ENCODE measurements at places on chromosomes 1 and 21.
A peak's percentile ranks its signal among the peaks of the same experiment; 100 is the strongest.

GRCh38 chr1:185104083-185104482, 52.7 kb downstream of the TRMT1L start:
- DNase-seq: no peak

GRCh38 chr1:40102038-40102437, 5.0 kb upstream of the PPT1 start:
- no peak for DNase-seq

DNA sequence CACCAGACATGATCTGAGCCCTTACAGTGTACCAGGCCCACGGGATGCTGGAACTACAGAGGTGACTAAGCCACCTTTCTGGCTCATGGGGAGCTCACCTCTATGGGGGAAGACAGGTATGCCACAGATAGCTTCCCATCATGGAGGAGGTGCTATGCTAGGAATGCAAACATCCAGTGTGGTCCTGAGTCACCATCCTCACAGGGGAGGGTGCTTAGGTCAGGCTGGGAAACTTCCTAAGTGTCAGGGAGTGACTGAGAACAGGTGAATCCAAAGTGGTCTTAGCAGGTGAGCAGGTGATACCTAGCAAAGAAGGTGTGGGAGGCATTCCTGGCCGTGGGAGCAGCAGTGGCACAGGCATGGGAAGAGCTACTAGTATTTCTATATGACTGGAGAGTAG, 8.6 kb upstream of the RASSF5 start:
- no peak for DNase-seq

GRCh38 chr1:11364170-11364569, 91.2 kb downstream of the UBIAD1 start:
- no peak for DNase-seq

- DNase-seq: no peak
Measured at GRCh38 chr1:6842301-6842700, 57.0 kb downstream of the CAMTA1 start.

- DNase-seq: no peak
Measured at GRCh38 chr1:151994956-151995355, 1.3 kb upstream of the S100A10 start.

GRCh38 chr21:45575304-45575992, 33.2 kb upstream of the SLC19A1 start:
- no peak for DNase-seq

- no peak for DNase-seq
Measured at GRCh38 chr1:41394959-41395956, 34.0 kb downstream of the FOXO6 start.

- DNase-seq: no peak
Measured at GRCh38 chr21:41561701-41562100, 53.7 kb upstream of the TMPRSS2 start.

- DNase-seq: no peak
Measured at GRCh38 chr1:33273406-33273805, 17.1 kb downstream of the ZNF362 start.

DNA sequence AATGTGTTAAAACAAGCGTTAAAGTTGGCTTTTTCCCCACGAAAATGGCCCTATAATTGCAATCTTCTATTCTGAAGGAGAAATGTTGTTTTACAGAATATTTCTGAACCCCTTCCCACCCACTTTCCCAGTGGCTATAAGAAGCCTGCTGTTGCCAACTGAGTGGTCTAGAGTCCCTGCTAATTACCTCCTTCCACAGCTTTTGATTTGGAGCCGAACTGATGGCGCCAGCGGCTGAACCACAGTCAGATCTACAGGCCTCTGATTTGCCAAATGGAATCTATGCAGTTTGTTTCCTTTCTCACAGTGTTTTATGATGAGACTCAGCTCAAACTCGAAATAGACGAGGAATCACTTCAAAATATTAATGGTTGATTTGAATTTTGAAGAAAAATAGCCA, 76.0 kb upstream of the C1orf105 start:
- DNase-seq: no peak

DNA sequence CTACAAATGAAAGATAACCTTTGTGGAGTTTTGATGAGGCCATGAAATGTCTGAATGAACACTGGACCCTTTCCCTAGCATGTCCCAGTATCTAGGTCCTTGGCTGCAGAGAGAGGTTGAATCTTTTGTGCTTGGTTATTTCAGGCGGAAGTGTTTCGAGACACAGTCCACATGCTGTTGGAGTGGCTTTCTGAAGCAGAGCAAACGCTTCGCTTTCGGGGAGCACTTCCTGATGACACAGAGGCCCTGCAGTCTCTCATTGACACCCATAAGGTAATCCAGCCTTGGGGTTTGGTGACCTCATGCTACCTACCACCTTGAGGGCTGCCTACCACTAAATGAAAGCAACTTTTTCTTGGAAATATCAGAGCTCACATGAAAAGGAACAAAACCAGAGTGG, 38.9 kb upstream of the BMP8A start:
- no peak for DNase-seq

GRCh38 chr1:246683521-246683920, 40.7 kb upstream of the SCCPDH start:
- DNase-seq: no peak

DNA sequence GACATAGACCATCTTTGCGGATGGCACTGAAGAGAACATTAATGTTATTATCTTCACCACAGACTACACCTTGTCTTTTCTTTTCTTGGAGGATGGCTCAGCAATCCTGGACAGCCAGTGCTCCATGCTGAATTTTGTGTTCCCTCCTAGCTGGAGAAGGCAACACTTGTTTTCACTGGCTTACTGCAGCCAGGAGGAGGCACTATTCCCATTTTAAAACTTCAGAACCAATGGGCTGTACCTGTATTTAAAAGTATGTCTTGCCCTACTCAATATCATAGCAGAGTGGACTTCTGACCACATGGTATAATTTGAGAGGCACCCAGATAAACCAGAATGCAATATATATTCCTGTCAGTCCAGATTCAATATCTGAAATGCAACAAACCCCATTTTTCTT, 53.3 kb upstream of the POGK start:
- DNase-seq: no peak

GRCh38 chr1:198934901-198935305, 296.1 kb downstream of the PTPRC start:
- peak; percentile 22 for DNase-seq

GRCh38 chr1:229841230-229841629, 215.2 kb downstream of the URB2 start:
- DNase-seq: no peak

- DNase-seq: no peak
Measured at GRCh38 chr1:226972931-226973330, 32.8 kb downstream of the COQ8A start.

DNA sequence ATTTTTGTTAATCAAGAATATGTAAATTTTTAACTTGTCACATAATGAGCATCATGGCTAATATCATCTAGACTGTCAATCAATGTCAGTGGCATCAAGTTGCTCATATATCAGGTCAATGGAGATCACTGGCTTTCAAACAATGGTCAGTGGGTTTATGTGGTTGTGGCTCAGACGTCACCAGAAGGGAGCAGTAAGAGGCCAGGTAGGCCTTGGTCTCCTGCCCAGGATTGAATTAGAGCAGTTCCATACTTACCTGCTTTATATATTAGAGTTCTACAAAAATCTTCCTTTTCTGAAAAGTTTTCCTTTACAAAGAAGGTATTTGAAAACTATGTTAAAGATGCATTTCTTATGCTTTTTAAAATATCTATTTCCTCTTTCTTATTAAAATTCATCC, 206.3 kb upstream of the B3GALT2 start:
- no peak for DNase-seq

DNA sequence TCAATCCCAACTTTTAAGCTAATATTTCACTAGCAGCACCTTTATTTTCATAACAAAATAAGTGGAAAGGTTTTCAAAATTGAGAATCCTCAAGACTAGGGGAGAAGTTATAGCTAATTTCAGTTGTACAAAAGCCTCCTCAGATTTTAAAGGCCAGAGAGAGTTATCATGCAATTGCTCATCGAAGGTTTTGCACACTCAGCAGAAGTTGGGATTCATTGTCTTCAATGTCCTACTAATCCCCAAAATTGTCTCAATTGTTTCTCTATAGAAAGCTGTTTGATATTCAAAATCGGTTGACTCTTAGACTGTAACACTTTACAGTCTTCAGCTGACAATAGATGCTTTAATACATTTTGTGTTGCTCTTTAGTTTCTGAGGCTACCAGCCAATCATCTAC, 170.7 kb upstream of the TNR start:
- no peak for DNase-seq

- DNase-seq: no peak
Measured at GRCh38 chr1:77348549-77348948, 66.7 kb downstream of the AK5 start.

- DNase-seq: no peak
Measured at GRCh38 chr1:245614476-245614875, 459.7 kb downstream of the KIF26B start.

DNA sequence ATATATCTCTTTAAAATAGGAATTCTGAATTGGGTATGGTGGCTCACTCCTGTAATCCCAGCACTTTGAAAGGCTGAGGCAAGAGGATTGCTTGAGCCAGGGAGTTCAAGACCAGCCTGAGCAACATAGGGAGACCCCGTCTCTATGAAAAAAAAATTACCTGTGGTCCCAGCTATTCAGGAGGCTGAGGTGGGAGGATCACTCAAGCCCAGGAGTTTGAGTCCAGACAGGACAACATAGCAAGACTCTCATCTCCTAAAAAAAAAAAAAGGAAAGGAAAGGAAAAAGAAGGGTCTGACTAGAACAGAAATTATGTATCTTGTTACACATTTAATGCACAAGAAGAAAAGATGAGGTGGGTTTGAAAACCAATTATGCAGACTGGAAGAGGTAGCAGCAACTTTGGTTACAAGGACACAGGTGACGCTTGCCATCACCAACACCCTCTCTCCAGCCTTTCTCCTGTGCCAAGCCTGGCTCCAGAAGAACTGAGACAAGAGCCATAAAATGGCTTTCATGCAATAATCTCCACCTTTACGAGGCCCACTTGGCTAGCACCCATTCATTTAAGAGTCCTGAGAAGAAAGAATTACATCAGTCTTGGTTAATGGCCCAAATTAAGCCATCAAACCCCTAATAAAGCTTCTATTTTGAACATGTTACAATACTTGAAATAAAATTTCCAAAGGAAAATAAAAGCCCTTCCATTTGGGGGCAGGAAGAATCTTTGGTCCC, 4.8 kb upstream of the SELENBP1 start:
- no peak for DNase-seq

GRCh38 chr1:248631354-248632008, 3.4 kb downstream of the OR2T11 start:
- DNase-seq: no peak

DNA sequence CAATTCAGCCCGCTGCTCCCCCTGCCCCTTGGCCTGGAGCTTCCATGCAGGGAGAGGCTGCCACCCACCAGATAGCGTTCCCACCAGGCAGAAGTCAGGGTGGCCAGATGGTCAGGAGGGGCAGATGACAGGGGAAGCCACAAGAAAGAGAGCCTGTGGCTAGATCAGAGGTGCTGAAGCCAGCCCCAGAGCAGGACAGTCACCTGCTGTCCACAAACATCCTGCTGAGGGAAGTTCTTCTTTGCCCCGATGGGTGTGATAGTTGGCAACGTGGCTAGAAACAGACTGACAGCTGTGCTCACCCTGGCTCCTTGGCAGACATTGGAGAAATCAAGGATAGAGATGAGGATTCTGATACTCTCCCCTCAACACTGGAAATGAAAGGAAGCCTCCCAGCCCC, 27.2 kb upstream of the SRP9 start:
- no peak for DNase-seq

- no peak for DNase-seq
Measured at GRCh38 chr1:210239349-210240111, 6.9 kb downstream of the SERTAD4 start.

- no peak for DNase-seq
Measured at GRCh38 chr1:247469141-247469535, 11.2 kb upstream of the OR2B11 start.

- DNase-seq: no peak
Measured at GRCh38 chr1:199453723-199454122, 573.8 kb upstream of the NR5A2 start.

GRCh38 chr1:15188130-15188524, 34.6 kb downstream of the TMEM51 start:
- no peak for DNase-seq

DNA sequence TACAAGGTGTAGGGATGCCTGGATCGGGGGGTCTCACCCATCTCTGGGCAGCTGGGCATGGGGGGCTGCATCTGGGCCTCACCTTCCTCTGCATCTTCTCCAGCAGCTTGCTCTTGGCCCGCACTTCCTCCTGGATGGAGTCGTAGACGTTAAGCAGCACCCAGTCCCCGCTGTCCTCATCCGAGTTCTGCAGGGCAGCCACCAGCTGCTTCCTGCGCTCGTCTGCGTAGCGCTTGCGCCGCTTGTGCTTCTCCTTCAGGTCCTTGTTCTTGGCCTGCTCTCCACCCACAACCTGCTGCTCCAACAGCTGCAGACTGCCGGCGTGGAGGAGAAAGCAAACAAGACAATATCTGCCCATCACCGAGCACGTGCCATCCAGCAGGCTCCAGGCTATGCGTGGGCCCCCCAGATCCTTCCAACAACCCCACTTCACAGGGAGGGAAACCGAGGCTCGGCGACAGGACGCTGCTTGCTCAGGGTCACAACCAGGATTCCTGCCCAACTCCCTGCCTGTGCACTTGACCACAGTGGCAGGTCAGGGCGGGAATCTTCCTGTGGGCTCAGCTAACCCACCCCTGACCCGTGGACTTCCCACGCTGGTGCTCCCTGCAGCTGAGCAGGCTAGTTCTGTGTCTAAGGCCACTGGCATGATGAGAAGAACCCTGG, 21.5 kb upstream of the DDOST start:
- no peak for DNase-seq

GRCh38 chr1:111290630-111291029, at the start of gene CHIA:
TSS of gene CHIA (plus strand) at chr1:111290851. CDS start at chr1:111310468, 19,617 bp downstream.
- DNase-seq: no peak

GRCh38 chr1:158087320-158087927, 93.3 kb upstream of the CD1D start:
- no peak for DNase-seq

Data from activated T-helper 1 cell treated with Interleukin-2 at 50 U/mL for 16 hours (primary cell).